Mesothelial cell of epicardium (in vitro differentiated cells): ENCODE measurements at places on chromosomes 2 and 18.
A peak's percentile ranks its signal among the peaks of the same experiment; 100 is the strongest.

- no peak overlapping the region for H3K4me3 ChIP-seq
- H3K27ac ChIP-seq: no peak overlapping the region
- DNase-seq: no peak
- H3K27me3 ChIP-seq: no peaks in the 10 kb centered on the region
- no peaks in the 10 kb centered on the region for H3K36me3 ChIP-seq
Measured at GRCh38 chr2:195037045-195037444, 620.0 kb upstream of the SLC39A10 start.

DNA sequence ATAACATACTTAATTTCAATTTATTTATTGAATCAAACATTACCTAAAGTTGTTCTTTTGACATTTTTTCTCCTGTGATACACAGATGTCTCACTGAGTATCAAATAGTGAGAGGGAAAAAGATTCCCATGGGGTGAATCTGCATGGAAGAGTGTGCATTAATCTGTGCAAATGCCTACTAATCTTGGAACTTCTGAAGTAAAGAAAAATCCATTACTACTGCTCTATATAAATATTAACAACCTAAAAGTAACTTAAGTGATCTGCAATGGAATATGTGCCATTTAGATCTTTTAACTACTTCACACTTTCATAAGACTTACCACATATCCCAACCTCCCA lies 125.5 kb downstream of the PLCL1 start:
- no peak overlapping the region for H3K27ac ChIP-seq
- H3K27me3 ChIP-seq: no peaks in the 10 kb centered on the region
- H3K4me3 ChIP-seq: no peak overlapping the region

DNA sequence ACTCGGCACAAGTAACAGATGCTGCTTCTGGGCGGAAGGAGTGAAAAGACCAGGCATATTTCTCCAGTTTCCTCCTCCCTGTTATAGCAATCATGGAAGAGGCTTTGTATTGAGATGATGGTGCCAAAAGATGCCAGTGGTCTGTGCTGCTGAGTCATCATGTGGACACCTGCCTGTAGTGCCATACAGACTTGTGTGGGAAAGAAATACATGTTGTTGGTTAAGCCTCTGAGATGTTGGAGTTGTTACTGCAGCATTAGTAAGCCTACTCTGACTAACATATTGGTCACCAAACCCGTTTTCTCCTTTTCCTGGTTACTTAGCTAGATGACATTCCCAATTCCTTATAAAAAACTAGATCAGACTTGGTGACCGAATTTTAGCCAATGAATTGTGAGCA lies 356.9 kb downstream of the ZNF521 start:
- H3K36me3 ChIP-seq: peaks cover 6% of the 10 kb centered on the region
- peaks cover 2% of the 10 kb centered on the region for H3K27me3 ChIP-seq
- no peak for DNase-seq
- no peaks in the 10 kb centered on the region for H3K4me1 ChIP-seq

DNA sequence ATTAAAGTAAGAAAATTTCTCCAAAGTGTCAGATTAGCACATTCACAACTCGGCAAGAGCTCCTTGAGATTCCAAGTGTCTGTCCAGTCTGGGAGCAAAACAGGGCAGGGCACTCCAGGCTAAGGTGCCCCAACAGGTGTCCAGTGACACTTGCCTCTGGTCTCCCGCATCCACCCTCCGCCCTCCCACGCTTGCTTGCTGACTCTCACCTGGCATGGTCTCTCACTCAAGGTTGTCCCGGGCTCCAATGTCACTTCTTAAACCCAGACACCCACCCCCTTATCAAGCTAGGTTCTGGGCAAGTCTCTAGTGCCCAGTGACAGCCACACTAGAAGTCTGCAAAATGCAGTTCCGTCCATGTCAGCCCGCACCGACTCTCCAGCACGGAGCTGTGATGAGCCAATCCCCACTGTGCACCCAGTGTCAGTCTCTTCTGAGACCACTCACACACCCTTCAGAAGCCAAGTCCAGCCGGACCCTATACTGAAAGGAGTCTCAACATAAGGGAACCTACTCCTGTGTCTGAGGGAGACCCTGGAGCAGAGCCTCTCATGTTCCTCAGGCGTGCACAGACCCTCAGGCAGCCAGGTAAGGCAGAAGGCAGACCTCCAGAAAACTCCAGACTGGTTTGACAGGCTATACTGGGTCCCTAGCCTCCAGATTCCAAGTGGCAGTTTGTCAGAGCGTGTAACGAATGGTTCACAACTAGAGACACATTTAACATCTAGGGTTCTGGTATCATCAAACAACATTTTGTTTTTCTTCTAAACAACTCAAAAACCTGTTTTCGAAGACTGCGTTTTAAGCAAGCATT lies 45.6 kb downstream of the HDLBP start:
- peaks cover 26% of the 10 kb centered on the region for H3K36me3 ChIP-seq
- no peak for DNase-seq
- H3K4me1 ChIP-seq: peaks cover 37% of the 10 kb centered on the region
- H3K4me3 ChIP-seq: peak overlapping the region; percentile 97
- peak overlapping the region; percentile 79 for H3K27ac ChIP-seq

DNA sequence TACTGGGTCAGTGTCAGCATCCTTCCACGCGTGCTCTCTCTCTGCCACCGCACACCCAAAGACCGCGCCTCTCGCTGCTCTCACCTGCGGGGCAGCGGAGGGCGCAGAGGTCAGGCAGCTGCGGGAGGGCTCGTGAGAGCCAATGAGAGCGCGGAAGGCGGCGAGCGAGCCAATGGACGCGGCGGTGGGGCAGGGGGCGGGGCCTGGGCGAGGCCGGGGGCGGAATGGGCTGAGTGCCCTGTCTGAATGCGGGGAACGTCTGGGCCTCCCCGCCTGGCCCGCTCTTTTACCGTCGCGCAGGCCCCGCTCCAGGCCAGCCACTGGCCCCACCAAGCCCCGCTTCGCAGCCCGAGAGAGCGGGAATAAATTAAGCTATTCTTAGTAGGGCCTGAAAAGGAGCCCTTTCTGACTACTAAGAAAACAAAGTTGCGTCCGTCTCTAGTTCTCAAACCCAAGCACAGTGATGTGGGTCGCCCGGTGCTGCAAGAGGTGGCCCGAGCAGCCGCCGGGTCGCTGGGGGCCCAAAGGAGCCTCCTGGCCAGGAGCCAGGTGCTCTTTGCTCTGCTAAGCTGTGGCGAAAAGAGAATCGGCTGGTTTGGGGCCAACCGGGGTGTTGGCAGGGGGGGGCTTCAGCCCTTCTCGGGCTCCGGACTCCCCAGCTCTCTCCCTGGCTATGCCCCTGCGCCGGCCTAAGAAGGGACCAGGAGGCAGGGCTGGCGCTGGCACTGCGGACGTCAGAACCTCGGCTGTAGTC lies 81.1 kb upstream of the GLI2 start:
- H3K27ac ChIP-seq: no peak overlapping the region
- peaks cover 8% of the 10 kb centered on the region for H3K36me3 ChIP-seq
- no peak overlapping the region for H3K4me3 ChIP-seq

- DNase-seq: no peak
- no peaks in the 10 kb centered on the region for H3K36me3 ChIP-seq
- H3K27ac ChIP-seq: no peak overlapping the region
- peaks cover 20% of the 10 kb centered on the region for H3K27me3 ChIP-seq
- peaks cover 12% of the 10 kb centered on the region for H3K4me1 ChIP-seq
Measured at GRCh38 chr2:73700131-73700611, 37.0 kb downstream of the TPRKB start.

- peaks cover 8% of the 10 kb centered on the region for H3K4me1 ChIP-seq
- peaks cover 25% of the 10 kb centered on the region for H3K27me3 ChIP-seq
- DNase-seq: no peak
- no peaks in the 10 kb centered on the region for H3K36me3 ChIP-seq
- H3K27ac ChIP-seq: no peak overlapping the region
Measured at GRCh38 chr2:159890551-159891266, 92.7 kb upstream of the CD302 start.

GRCh38 chr2:6352906-6353515 lies 512.7 kb downstream of the CMPK2 start:
- H3K27me3 ChIP-seq: no peaks in the 10 kb centered on the region
- H3K4me3 ChIP-seq: no peak overlapping the region
- H3K4me1 ChIP-seq: no peaks in the 10 kb centered on the region
- peak; percentile 52 for DNase-seq

- no peak overlapping the region for H3K27ac ChIP-seq
- no peak overlapping the region for H3K4me3 ChIP-seq
- H3K4me1 ChIP-seq: peaks cover 6% of the 10 kb centered on the region
- DNase-seq: no peak
- H3K36me3 ChIP-seq: no peaks in the 10 kb centered on the region
Measured at GRCh38 chr2:64942693-64943092, 46.5 kb upstream of the SLC1A4 start.

DNA sequence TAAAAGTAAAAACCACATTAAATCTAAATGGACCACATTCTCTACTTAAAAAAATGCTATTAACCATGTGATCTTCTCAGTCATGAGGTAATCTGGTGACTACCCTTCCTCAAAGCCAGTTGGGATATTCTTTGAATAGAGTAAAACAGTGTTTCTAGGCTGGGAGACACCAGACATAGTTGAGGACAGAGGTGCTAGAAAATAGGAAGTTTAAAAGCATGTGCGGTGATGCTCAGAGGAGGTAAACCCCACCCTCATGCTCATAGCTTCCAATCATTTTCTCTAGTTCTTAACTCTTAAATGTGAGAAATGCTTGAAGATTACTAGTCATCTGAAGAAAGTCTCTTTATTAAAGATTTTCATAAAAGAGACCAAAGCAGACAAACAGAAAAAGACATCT lies 30.7 kb upstream of the ELAC1 start:
- H3K4me3 ChIP-seq: no peak overlapping the region
- H3K27me3 ChIP-seq: no peaks in the 10 kb centered on the region
- no peak overlapping the region for H3K27ac ChIP-seq
- no peaks in the 10 kb centered on the region for H3K4me1 ChIP-seq

DNA sequence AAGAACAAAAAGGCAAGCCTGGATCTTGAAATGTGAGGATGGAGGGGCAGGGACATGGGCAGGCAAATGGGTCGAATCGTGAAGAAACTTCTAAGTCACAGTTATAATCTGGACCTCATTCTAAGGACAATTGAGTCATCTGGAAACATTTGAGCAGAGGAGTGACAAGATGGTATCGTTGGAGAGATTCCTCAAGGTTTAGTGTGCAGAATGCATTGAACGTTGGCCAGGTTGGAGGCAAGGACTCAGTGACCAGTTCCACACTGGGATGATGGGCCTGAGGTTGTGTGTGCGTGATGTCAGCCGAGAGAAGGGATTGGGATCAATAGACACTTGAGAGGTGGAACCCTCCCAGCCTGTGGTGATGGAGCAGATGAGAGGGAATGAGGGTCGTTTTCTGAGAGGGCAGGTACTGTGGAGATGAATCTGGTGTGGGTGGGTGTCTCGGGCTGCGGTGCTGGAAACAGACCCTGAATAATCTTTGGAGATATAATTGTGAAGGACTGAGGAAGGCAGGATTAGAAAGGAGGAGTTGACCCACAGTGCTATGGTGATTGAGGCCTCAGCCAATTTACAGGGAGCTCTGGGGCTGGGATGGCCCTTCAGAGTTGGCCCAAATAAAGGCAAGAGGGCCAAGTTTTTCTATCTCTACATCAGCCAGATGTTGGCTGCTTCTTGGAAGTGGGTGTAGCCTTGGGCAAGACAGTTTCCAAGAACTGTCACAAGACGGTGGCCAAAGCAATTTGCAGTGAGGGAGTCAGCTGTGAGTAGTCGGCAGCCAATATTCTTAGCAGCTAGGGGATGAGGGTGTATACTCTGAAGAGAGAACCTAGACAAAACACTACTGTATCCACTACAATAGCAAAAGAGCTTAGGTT lies 5.8 kb upstream of the ZNF532 start:
- H3K36me3 ChIP-seq: no peaks in the 10 kb centered on the region
- DNase-seq: no peak
- H3K27ac ChIP-seq: no peak overlapping the region

DNA sequence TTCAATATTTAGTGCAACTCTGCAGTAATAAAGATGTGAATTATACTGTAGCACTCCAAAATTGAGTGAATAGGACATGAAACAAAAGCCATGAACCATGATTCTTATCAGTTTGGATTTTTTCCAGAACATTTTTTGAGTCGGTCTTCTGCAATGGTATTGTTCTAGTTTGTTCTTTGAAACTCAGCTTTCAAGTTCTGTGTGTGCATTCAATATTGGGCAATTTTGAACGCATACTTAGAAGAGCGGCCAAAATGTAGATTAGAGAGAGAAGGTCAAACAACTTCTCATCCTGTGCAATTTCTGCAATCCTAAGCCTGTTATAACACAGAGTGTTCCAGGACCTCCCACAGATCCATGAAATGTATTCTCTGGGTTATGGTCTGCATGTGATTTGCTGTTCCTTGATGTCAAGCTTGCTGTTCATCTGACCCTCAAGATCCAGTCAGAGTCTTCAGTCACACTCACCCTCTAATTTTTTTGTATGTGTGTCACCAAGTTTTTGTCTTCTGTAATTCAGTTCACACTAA lies 48.3 kb downstream of the TSPYL6 start:
- no peaks in the 10 kb centered on the region for H3K27me3 ChIP-seq
- no peak overlapping the region for H3K4me3 ChIP-seq
- no peak for DNase-seq
- H3K4me1 ChIP-seq: peaks cover 30% of the 10 kb centered on the region
- no peaks in the 10 kb centered on the region for H3K36me3 ChIP-seq
- peak overlapping the region; percentile 91 for H3K27ac ChIP-seq

DNA sequence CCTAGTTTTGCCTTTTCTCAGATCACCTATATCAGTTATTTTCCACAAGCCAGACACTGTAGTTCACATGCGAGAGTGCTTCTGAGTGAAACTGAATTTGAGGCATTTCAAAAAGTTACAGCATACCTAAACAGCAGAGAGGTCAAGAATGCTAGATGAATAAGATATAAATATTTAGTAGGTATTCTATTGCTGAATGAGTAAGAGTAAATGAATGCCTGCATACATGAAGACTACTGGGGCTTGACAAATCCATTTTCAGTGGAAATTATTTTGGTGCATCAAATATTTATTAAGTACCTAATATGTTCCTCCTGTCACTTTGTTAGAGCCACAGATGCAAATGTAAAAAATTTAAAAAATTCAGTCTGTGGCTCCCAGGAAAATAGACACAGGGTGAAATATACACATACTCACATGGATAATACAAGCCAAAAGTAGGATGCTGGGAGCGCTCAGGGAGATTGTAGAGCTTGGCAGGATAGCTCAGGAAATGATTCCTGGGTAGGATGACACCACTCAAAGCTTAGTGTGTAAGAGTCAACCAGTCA lies 27.6 kb upstream of the CDC42EP3 start:
- DNase-seq: no peak
- no peaks in the 10 kb centered on the region for H3K27me3 ChIP-seq
- peaks cover 7% of the 10 kb centered on the region for H3K36me3 ChIP-seq
- H3K4me3 ChIP-seq: no peak overlapping the region

DNA sequence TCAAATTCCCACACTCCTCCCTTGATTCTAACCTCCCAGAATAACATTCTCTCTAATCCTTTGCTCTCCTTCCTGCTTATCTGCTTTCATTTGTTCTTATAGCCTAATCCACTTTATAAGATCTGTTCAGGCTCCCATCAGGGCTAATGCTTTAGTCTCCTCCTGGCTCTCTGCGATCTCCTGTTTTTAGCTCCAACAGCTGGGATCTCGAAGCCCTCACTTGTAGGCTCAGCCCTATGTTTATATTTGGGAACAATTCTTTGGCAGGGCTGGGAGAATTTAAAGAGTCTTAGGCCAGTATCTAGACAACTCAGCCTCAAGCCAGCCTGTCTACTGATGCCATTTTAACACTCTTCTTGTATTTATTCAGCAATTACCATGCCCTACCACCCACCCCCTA lies 27.2 kb upstream of the RAPH1 start:
- no peaks in the 10 kb centered on the region for H3K27me3 ChIP-seq
- no peak overlapping the region for H3K27ac ChIP-seq
- DNase-seq: no peak
- no peaks in the 10 kb centered on the region for H3K36me3 ChIP-seq
- H3K4me3 ChIP-seq: no peak overlapping the region
- H3K4me1 ChIP-seq: peaks cover 2% of the 10 kb centered on the region
